ENCODE measurements at places on chromosomes 6 and 20. TPM values are rescaled to one million over a fixed set of nuclear protein-coding genes. Genes with fewer than 3 reads are reported as not detected.

The LTB gene
- total RNA-seq, result not detected

The PTCHD4 gene
- 0.34 TPM for total RNA-seq

The RAET1E gene
- total RNA-seq, result not detected

The LINC00237 gene
- total RNA-seq, result not detected

The MYT1 gene
- total RNA-seq, result not detected

The LY6G6D gene
- not detected for total RNA-seq

The CD93 gene
- not detected for total RNA-seq

The SENP6 gene
- 37.7 TPM for total RNA-seq

The SIGLEC1 gene
- total RNA-seq, result not detected

The FNDC1 gene
- 0.17 TPM for total RNA-seq

The GLP1R gene
- not detected for total RNA-seq

The PGC gene
- not detected for total RNA-seq
